CD4-positive, alpha-beta T cell treated with Interleukin-17A for 4 hours (primary cell): ENCODE measurements at places on chromosomes 13 and 19.

GRCh38 chr13:99153219-99153618, 47.4 kb upstream of the UBAC2 start:
- DNase-seq = no peak

DNA sequence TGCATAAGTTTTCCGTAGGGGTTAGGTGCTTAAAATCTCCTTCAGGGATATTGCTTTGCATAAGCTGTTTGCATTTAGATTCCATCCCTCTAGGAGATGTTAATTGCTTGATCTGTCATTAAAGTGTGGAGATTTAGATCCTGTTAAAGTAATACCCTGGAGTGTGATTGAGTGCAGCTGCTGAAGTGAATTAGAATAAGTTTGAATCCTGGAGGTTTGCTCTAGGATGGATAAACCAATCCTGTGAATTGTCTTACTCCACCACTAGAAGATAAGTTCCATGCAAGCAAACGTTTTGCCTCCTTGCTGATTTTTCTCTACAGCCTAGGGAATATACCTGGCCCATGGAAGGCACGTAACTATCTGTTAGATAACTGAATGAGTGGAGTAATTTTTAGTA, 1487.2 kb upstream of the PRR20A start:
- no peak for DNase-seq

GRCh38 chr13:108273429-108274118, 4.1 kb downstream of the TNFSF13B start:
- no peak for DNase-seq

DNA sequence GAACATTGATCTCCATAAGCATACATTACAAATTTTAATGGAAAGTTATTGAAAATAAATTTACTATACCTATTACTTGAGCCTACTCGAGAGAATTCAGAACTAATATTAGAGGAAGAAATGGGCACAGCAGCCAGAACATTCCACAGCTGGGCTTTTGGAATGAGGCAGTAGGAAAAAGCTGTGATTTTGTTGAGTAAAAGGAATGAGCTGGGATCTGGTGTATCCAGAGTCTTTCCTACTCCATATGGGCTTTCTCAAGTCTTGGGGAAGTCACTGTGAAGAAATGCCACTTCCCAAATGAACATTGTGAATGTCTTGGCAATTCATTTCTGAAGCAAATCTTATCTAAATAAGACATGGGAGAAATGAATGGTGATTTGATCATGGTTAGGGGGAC, 93.1 kb downstream of the CYSLTR2 start:
- no peak for DNase-seq

GRCh38 chr13:109113427-109113826, 484.0 kb downstream of the MYO16 start:
- no peak for DNase-seq

DNA sequence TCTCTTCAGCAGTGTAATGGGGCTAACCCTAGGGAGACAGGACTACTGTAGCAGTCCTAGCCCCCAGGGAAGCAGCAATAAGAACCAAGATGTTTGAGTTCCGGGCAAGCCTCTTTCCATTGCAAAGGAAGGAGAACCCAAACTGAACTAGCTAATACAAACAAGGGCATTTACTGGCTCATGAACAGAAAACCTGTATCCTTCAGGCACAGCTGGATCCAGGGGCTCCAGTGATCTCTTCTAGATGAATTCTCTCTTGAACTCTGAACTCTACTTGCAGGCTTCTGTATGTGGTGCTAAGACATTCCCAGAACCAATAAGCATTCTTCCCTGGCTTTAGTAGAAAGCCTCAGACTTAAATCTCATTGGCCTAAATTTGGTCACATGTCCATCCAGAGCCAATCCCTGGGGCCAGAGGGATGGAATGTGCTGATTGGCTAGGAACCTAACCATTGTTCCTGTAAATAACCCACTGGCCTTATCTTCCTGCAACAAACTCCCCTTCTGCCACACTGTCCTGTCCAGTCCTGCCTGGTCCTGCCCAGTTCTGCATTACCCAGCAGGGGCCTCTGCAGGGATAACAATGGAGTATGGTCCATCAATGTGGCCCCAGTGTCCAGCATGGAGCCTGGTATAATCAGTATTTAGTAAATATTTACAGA, 3.9 kb upstream of the PODNL1 start:
- no peak for DNase-seq

- DNase-seq = no peak
Observed at GRCh38 chr13:83221813-83222241, 660.4 kb downstream of the SLITRK1 start.

- DNase-seq = no peak
Observed at GRCh38 chr13:27493981-27494380, 43.6 kb upstream of the MTIF3 start.

GRCh38 chr19:46698395-46699321, 18.3 kb downstream of the PRKD2 start:
- no peak for DNase-seq

- DNase-seq = no peak
Observed at GRCh38 chr19:38045554-38046253, 138.7 kb downstream of the SIPA1L3 start.

- no peak for DNase-seq
Observed at GRCh38 chr13:110361365-110361911, 54.4 kb downstream of the COL4A2 start.

DNA sequence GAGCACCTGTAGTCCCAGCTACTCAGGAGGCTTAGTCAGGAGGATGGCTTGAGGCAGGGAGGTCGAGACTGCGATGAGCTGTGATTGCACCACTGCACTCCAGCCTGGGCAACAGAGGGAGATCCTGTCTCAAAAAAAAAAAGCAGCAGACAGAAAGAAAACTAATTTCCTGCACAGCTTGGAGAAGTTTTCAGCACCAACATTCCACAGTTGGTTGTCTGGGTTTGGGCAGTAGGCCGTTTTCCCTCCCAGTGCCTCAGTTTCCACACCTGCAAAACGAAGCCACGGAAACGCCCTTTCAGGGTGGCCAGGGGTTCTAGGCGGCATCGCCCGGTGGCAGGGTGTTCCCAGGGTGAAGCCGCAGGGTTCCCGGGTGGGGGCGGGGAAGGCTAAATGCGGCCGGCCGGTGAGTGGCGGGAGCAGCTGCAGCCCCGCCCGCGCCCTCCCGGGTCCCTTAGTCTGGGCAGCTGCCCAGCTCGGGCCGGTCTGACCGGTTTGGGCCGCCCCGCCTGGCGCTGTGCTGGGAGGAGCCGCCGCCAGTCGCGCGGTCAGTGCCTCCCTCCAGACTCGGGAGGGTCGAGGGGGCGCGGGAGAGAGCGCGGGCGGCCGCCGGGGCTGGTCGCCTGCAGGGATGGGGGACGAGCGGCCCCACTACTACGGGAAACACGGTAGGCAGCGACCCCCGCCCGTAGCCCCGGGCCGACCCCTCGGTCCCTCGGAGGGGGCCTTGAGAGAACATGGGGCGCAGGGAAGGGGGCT, at the start of gene SLC44A2:
TSS of gene SLC44A2 (plus strand) at position 551 of the 759 bp plus-strand sequence. CDS start at position 632, 81 bp downstream.
- no peak for DNase-seq

DNA sequence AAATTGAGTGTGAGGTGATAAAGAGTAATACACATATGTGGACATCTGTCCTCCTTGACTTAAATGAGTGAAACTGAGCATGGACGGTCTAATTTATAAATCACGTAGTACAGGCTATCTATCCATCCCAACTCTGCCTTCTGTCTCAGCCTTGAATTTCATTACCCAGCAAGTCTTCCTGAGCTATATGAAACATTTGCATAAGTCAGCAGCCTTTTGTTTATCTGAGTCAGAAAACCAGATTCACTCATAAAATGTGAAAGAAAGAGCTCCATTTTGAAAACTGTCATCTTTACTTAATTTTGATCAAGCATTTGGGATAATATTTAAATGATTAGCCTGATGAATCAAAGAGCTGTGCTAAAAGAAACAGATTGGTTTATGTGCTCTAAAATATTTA, 197.9 kb downstream of the LHFPL6 start:
- DNase-seq = no peak

DNA sequence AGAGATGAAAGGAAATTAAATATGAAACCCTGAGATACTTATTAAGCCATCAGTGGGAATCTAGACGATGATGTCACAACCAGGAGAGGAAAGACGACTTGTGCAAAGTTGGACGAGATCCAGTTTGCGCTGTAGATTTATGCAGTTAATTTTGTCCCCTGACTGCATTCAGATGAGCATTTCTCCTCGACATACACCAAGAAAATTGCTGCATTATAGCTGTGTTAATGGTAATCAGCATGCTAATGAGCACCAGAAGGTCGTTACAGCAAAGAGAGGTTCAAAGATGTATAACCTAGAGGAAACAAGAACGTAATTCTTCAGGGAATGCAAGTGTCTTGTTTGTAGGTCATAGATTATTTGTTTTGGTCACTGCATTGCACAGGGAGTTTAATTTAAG, 371.7 kb downstream of the RBM26 start:
- DNase-seq = no peak

GRCh38 chr13:109700176-109700575, 86.2 kb downstream of the IRS2 start:
- DNase-seq = no peak

GRCh38 chr13:73681779-73682178, 452.4 kb downstream of the KLF12 start:
- DNase-seq = no peak

DNA sequence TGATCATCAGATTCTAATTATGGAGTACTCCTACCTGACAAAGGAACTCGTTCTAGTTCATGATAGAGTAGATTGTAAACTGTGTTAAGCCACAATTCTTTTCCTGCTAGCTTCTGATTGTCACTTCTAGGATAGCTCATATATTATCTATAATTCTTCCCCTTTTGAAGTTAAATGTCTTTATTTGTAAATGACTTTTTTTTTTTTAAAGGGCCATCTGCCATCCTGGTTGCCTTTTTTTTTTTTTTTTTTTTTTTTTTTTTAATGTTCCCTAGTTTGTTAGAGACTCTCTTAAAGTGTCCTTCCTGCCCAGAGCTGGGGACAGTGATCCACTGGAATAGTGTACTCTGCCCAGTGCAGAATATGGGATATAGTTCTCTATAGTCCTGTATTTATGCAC, 4.3 kb downstream of the CHAMP1 start:
- no peak for DNase-seq

- peak; percentile 80 for DNase-seq
Observed at GRCh38 chr19:49570138-49570856, 10.1 kb downstream of the NOSIP start.

- no peak for DNase-seq
Observed at GRCh38 chr19:14054721-14055120, 7.2 kb downstream of the PALM3 start.

DNA sequence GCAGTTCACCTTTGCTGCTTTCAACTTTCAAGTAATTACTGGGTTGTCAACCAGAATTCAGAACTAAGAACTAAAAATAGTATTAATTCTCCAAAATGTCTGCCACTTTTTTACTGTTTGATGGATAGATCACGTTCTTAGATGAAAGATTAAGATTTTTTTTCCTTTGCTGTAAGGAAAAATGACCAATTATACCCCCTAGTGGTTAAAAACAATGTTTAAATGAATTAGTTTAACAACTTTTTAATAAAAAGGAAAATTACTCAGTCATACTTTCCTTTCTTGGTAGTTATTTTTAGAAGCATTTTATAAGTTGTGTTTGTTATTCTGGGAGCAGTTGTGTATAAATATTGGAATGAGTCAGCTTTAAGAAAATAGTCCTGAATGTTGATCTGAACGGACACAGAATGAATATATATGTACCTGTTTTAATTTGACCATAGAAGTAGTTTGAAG, 4.6 kb downstream of the TM9SF2 start:
- DNase-seq = no peak

DNA sequence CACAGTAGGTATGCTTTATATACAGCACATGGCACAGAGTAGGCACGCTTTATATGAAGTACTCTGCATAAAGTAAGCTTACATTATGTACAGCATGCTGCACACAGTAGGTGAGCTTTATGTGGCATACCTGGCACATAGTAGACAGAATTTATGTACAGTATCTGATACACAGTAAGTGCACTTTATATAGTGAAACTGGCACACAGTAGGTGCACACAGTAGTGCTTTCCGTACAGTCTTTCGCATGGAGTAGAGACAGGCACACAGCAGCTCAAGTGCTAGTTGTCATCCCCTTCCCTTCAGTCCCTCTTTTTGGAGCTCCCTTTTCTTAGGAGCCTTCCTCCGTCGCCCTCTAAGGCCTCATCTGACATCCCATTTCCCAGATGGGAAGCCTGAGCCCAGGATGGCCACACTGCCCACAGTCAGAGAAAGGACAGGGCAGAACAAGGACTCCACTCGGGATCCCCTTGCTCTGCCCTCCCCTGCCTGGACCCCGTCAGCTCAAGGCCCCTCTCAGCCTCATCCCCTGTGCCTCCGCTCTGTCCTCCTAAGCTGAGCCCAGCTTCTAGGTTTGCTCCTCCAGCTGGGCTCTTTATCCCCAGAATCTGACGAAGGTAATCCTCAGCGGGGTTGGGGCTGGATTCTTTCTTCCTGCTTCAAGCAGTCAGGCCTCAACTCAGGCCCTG, 852 bp upstream of the CYP4F12 start:
- DNase-seq = no peak

DNA sequence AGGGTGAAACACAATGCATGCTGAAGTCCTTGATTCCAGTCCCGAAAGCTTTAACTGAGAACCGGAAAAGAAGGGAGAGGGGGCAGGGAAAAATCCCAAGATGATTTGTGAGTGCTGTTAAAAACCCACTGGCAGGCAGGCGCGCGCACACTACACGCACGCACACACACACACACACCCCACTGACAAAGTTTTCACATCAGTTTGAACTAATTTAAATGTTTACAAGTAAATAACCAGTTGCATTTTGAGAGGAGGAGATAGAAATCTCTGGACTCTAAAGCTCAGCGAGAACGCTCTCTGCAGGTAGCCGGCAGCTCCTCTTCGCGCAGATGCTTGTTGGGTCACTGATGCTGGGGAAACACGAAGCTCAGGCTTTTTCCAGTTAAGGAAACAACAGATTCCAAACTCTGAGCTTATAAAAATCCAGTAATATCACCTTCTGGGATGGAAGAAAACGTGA, 818 bp upstream of the SLITRK1 start:
- no peak for DNase-seq

- no peak for DNase-seq
Observed at GRCh38 chr19:56993851-56994250, 125.9 kb upstream of the USP29 start.

DNA sequence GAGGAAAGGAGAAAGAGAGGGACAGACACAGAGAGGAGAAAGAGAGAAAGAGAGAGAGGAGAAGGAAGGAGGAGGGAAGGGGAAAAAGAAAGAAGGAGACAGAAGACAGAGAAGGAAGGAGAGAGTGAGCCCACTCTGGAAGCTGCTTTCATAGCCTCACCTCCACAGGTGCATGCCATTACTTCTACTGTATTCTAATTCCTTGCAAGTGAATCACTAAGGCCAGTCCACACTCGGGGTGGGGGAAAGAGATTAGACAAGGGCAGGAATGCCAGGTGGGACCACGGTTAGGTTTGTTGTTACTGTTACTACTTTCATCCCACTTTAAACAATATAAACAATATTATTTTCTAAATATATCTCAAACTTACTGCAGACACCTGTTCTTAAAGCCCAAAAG, 684.5 kb upstream of the ARGLU1 start:
- DNase-seq = no peak

- peak; percentile 35 for DNase-seq
Observed at GRCh38 chr13:51453959-51454703, 1.3 kb upstream of the INTS6 start.
